HFFc6 (cell line): ENCODE measurements at places on chromosomes 2 and 18. TPM values are rescaled to one million over a fixed set of nuclear protein-coding genes. Genes with fewer than 3 reads are reported as not detected.

AQP12A gene
- not detected in 3 replicates for total RNA-seq

PAX8 gene
- 0.74 to 5.9 TPM (median 0.75 TPM) in 3 replicates for total RNA-seq

DCDC2C gene
- total RNA-seq = not detected in 3 replicates

COQ10B gene
- 36.0 to 42.3 TPM (median 36.7 TPM) in 3 replicates for total RNA-seq

EPG5 gene
- total RNA-seq = 42.8 to 65.0 TPM (median 61.2 TPM) in 3 replicates

GRCh38 chr2:7861910-7862702 lies 819.8 kb upstream of the ID2 start:
- H3K36me3 ChIP-seq = no peaks in the 10 kb centered on the region
- no peak for DNase-seq
- no peak overlapping the region for H3K27ac ChIP-seq
- peaks cover 24% of the 10 kb centered on the region for H3K4me1 ChIP-seq
- no peak overlapping the region for H3K4me3 ChIP-seq

GRCh38 chr18:26383454-26384270 lies 157.4 kb downstream of the TAF4B start:
- H3K36me3 ChIP-seq = no peaks in the 10 kb centered on the region
- H3K27ac ChIP-seq = no peak overlapping the region
- H3K4me1 ChIP-seq = peaks cover 17% of the 10 kb centered on the region
- H3K27me3 ChIP-seq = no peaks in the 10 kb centered on the region; the same call in 1 of the 2 replicates
- no peak overlapping the region for H3K4me3 ChIP-seq
- DNase-seq = peak; percentile 54

GRCh38 chr2:233011268-233011650 lies 1.8 kb downstream of the NGEF start:
- H3K4me3 ChIP-seq = no peak overlapping the region
- H3K4me1 ChIP-seq = no peaks in the 10 kb centered on the region
- no peak overlapping the region for H3K27ac ChIP-seq
- H3K27me3 ChIP-seq = peaks cover 24% of the 10 kb centered on the region

DNA sequence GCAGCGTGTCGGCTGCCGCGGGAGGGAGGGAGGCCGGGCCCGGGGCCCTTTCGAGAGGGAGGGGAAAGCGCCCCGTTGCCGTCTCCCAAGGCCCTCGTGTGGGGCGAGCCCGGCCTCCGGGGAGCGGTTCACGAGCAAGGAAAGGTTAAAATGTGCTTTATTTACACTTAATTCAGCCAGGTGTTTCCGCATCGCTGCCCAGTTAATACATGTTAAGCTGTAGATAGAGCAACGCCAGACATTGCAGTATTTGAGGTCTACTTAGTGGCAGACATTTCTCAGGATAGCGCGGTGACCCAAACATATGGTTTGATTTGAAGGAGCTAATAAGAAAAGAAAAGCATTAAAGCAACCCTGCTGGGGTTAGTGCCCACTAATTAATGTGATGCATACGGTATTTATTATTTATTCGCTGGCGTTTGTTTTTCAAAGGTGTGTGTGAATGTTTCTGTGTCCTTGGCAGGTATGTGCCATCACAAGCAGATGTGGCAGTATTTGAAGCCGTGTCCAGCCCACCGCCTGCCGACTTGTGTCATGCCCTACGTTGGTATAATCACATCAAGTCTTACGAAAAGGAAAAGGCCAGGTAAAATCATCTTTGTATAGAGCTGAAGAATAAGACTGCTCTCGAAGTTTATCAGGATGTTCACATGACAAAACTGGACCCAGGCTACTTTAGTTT lies 571 bp downstream of the EEF1B2 start:
- peaks cover 45% of the 10 kb centered on the region for H3K4me1 ChIP-seq
- peak overlapping the region; percentile 96 for H3K27ac ChIP-seq

DNA sequence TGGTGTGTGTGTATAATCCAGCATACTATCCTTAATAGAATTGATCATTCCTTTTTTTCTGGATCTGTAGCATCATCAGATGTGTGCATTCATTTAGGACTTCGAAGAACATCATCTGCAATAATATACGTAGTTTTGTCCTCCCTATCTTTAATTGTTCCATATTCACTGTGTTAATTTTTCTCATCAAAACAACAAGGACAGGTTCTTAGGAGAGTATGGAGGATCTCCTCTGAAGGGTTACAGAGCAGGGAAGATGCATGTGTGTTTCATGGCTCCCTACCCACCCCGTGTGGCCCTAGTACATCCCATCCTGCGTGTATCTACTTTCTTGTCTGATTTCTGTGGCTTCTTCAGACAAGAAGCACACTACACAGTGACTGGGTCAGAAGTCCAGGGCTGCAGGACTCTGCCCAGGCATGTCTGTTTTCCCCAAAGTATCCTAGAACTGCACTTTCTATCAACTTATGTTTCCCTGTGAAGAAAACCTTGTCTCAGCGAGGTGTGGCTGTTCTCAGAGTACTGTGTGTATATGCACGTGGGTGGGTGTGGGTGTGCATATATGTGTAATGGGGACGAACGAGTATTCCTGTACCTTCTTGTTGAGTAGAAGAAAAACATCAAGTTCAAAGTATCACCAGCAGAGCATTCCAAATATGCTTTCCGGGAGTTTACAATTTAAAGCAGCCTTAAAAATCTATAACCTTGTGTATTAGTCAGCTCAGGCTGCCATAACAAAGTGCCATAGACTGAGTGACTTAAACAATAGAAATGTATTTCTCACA lies 220.4 kb upstream of the FOSL2 start:
- no peaks in the 10 kb centered on the region for H3K27me3 ChIP-seq
- H3K4me3 ChIP-seq = no peak overlapping the region

DNA sequence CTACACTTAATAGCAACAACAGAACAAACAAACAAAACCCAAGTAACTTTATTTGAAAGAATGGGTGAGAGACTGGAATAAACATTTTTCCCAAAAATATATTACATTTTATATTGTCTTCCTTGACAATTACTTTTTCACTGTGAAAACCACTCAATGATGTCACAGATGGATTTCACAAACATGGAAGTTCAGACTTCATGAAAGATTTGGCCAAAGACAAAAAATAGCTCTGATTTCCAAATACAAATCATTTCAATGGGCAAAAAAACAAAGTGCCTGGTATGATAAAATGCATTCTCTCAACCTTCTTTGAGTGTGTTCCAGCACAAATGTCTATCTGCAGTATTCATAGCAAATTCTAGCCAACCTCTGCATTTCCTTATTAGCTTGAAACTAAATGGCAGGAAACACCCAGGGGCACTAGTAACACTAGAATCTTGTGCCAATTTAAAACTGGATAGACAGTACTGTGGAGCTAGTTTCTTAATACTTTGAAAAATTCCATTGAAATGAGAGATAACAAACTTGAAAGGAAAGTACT lies 28.5 kb upstream of the NAPG start:
- no peaks in the 10 kb centered on the region for H3K36me3 ChIP-seq
- no peak overlapping the region for H3K4me3 ChIP-seq
- DNase-seq = no peak

DNA sequence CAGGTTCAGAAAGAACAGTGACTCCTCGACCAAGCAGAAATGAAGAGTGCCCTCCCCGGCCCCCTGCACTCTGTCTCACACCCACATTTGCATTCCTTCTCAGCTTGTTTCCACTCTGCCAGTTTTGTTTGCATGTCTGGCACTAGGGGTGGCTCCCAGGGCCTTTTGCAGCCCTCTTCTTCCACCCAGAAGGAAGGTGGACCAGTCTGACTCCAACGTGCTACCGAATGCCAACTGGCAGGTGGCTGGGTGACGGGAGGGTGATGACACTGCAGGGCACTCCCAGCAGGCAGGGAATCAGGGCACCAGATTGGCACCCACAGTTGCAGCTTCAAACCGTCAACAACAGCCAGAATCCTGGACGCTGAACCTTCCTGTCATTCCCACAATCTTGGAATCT lies 371.1 kb downstream of the TXNL1 start:
- no peak overlapping the region for H3K4me3 ChIP-seq
- DNase-seq = no peak

DNA sequence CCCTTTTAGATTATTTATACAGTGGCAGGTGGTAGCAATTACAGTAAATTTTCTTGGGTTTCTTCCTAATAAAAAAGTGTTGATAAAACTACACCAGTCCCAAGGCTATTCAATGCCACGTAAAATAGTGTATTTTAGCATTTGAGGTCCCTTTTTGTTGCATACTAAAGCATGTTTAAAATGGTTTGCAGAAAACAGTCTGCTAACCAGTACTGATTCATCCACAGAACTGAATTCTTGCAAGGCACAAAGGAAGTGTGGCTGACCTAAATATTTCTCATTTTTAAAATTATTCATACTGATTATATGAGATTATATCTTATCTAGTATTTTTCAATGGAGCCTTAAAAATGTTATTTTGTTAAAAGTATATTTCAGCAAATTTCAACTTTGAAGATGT lies 98.1 kb downstream of the SMAD2 start:
- peaks cover 21% of the 10 kb centered on the region; the same call in 1 of the 2 replicates for H3K36me3 ChIP-seq
- H3K4me3 ChIP-seq = no peak overlapping the region
- H3K4me1 ChIP-seq = peaks cover 26% of the 10 kb centered on the region
- no peak for DNase-seq
- H3K27ac ChIP-seq = no peak overlapping the region; the same call in 1 of the 2 replicates

- no peaks in the 10 kb centered on the region for H3K4me1 ChIP-seq
- H3K27me3 ChIP-seq = no peaks in the 10 kb centered on the region
- DNase-seq = no peak
Measured at GRCh38 chr18:65792456-65793074, 41.8 kb downstream of the CDH7 start.

DNA sequence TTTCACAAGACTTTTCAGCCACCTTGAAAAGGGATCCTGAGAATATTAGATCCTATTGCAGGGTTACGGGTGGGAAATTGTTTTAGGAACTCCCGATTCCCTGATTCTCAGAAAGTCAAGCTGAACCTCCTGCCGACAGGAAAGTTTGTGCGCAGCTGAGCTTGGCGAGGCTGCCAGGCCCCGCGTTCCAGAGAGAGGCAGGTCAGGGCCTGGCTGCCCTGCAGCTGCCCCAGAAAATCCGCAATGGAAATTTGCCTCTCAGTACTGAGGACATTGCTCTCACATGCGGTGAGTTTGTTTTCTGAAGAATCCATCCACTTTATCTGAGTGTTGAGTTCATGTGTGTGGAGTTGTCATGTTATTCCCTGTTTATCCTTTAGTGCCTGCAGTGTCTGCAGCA lies 144.2 kb downstream of the RTP5 start:
- H3K27ac ChIP-seq = no peak overlapping the region
- DNase-seq = no peak
- no peaks in the 10 kb centered on the region for H3K36me3 ChIP-seq
- H3K4me3 ChIP-seq = no peak overlapping the region
- no peaks in the 10 kb centered on the region; the same call in 1 of the 2 replicates for H3K4me1 ChIP-seq
- H3K27me3 ChIP-seq = peaks cover 27% of the 10 kb centered on the region

GRCh38 chr18:53380063-53380639 lies 844.3 kb downstream of the MBD2 start:
- no peaks in the 10 kb centered on the region for H3K4me1 ChIP-seq
- DNase-seq = peak; percentile 35
- H3K36me3 ChIP-seq = no peaks in the 10 kb centered on the region
- no peaks in the 10 kb centered on the region for H3K27me3 ChIP-seq
- H3K27ac ChIP-seq = no peak overlapping the region
- H3K4me3 ChIP-seq = no peak overlapping the region

DNA sequence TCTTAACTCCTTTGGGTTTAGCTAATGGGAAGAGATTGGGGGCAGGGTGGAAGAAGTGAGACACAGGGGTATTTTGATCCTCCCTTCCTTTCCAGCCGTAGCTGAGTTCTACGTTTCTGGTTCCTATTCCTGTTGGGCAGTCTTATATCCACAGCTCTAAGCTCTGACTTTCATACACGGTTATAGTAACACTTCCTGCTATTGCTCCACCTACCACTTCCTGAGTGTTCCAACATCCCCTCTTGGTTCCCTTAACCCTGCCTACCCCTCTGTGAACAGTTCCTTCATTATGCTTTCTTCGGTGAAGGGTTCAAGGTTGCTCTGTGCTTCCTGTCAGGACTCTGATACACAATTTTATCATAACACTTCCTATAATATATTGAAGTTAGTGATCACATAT lies 205.1 kb downstream of the DNAH7 start:
- H3K4me3 ChIP-seq = no peak overlapping the region
- no peaks in the 10 kb centered on the region for H3K36me3 ChIP-seq
- DNase-seq = no peak
- peaks cover 15% of the 10 kb centered on the region for H3K4me1 ChIP-seq
- H3K27me3 ChIP-seq = no peaks in the 10 kb centered on the region; the same call in 1 of the 2 replicates
